ENCODE measurements at places on chromosomes 11 and 22.

DNA sequence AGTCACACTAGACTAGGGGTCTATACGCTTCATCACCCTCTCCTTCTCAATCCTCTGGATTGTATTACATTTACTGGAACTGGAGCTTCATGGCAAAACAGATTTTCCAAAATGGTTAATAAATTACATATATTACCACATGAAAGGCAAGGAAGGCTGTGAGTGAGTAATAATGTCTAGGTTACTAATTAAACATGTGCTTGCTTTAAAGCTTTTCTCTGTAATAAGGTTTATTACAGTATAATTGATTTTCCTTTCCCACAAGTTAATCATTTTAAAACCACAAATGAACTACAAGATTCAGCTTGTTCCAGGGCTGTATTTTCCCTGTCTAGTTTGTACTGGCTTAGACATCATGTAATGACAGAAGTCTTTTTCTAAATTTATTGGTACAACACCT is 25.6 kb downstream of the MMP13 start:
- no peak for DNase-seq

DNA sequence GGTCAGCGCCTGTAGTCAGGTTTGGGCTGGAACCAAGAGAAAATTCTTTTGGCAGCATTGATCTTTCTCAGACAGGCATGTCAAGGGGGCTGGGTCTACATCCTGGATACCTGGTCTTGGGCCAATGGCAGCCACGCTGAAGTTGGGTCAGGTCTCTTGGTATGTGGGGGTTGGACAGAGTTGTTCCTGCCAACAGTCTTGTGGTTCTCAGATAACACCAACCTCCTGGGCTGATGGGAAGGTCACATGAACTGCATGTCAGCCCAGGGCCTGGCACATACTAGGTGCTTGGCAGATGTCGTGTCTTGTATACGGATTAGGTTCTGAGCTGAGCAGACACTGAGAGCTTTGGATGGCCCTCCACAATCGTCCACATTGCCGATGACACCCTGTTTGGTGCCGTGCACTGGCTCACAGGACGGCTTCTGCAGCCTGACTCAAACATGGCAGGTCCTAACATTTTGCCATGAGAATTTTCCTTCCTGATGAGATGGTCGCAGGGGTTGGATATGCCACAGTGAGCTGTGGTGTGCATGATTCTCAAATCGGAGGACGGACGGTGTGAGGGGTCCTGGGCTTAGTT is 42.0 kb downstream of the FBLN1 start:
- no peak for DNase-seq

DNA sequence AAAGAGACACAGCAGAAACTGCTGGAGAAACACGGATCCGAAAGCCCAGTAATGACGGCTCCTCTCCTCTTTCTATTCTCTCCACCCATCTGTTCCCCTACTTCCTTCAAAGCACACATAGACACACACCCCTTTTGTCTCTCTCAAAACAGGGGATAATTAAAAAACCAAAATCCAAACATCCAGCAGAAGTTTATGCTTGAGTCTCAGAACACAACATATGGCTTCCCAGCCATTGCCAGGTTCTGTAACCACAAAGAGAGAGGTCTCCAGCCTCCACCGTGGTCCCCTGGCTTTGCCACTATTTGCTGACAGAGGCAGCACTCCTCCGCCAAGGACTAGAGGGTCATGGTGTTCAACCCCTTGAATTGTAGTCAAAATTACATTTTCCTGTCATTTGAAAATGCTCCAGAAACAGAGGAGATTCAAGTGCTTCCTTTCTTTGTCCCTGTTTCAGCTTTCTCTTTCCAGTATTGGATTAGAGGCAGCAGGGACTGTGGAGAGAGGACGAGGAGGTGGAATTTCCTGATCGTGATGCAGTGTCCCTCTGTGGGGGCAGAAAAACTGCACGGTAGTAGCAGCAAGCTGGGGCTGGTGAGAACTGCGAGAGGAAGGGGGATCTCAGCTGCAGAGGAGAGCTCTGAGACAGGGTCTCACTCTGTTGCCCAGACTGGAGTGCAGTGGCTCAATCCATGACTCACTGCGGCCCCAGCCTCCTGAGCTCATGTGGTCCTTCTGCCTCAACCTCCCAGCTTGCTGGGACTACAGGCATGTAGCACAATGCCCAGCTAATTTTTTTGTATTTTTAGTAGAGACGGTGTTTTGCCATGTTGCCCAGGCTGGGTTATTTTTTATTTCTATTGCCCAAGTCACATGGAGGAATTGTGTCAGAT is 60.3 kb downstream of the UBASH3B start:
- DNase-seq: no peak

DNA sequence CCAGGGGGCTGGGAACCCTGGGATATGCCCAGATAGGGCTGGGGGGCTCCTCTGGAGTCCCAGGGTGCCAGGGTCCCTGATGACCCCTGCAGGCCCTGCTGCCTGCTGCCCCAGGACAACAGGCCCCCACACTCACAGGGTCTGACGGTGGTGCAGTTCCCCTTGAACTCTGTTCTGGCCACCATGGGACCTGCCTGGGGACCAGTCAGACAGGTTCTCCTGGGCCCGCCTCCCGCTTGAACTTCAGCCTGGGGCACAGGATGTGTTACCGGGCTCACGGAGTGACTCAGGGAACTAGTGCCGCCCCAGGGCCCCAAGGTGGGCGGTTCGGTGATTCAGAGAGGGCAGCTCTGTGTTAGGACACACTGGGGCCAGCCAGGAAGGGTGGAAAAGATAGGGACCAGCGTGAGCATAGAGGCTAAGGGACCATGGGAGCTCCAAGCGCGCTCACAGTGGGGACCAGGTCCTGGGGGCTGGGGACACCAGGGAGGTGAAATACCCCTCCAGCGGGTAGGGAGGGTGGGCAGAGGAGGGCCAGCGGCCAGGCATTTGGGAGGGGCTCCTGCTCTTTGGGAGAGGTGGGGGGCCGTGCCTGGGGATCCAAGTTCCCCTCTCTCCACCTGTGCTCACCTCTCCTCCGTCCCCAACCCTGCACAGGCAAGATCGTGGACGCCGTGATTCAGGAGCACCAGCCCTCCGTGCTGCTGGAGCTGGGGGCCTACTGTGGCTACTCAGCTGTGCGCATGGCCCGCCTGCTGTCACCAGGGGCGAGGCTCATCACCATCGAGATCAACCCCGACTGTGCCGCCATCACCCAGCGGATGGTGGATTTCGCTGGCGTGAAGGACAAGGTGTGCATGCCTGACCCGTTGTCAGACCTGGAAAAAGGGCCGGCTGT is 21.5 kb upstream of the TXNRD2 start:
- peak; percentile 35 for DNase-seq

DNA sequence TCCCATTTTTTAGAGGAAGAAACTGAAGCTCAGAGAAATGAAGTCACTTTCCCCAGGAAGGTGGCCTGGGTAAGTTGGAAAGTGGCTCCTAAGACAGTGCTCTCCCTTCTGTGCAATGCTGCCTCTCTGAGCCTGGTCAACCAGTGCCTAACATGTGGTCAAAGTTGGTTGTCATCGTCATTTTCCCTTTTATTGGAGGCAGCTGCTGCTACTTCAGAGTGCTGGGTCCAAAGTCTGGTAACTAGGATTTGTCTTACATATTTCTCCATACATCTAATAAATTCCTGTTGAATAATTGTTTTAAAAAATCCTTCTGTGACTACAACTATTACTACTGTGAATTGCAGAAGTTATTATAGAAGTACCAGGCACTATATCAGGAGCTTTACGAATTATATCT is 48.1 kb downstream of the TECTA start:
- DNase-seq: no peak

DNA sequence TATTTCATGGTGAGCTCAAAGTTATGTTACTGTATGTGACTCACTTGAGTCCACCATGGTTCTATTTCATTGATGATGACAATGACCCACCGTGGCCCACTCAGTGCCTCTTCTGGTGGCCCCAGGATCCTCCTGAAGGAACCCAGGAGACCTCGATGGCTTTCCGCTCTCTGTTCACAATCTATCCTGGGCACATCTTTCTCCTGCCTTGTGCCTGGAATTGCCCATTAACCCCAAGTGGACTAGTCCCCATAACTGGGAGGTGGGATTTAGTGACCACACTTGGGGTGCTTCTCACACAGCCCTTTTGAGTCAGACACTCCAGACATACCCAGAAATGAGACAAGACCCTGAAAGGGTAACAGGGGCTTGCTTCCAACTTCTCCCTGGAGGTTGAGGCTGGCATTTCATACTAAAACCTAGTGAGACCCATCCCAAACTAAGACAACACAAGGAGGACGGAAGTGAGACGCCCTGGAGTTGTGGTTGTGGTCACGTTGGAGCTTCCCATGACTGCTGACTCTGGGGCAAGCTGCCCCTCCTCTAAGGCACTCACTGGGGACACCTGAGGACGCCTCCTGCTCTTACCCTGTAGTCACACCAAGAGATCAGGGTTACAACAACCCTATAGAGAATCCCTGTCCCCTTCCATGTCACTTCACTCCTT is 22.1 kb downstream of the IGLL5 start:
- no peak for DNase-seq

DNA sequence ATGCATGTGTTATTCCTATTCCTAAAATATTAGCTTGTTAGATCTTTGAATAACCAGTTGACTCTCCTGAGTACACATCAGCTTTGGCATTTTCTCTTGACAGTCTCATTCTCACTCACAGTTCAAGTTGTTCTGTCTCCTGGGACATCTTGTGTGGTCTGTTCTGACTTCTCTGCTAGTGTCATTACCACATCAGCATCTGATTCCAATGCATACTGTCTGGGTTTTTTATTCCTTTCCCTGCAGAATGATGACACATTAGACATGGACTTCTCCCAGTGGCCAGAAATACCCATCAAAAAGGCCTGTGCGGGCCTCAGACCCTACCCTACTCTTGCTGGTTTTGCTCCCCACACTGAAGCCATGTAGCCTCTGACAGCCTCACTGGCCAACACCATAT is 2.7 kb downstream of the ZNF74 start:
- DNase-seq: no peak

DNA sequence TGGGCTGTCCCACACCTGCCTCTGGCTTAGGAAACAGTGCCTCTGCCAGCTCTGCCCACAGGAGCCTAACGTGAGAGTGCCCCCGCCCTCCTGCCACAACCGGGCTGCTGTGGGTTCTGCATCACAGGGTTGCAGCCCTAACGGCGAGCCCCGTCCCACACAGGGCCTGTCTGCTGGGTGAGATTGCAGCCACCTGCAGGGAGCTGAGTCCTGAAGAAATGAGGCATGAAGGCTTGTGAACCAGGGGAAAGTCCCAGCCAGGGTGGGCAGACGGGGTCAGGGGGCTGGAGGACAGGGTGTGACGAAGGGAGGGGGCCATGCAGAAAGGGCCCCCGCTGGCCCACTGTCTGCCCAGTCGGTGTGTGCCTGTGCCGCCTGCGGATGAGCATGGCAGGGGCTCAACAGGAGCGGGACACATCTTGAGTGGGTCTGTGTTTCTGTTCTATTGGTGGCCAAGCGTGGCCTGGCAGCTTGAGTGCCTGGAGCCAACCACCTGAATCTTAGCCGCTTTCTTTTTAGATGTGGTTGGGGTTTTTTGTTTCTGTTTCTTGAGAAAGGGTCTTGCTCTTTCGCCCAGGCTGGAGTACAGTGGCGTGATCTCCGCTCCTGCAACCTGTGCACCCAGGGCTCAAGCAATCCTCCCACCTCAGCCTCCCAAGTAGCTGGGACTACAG is 38.9 kb downstream of the CTTN start:
- DNase-seq: no peak

DNA sequence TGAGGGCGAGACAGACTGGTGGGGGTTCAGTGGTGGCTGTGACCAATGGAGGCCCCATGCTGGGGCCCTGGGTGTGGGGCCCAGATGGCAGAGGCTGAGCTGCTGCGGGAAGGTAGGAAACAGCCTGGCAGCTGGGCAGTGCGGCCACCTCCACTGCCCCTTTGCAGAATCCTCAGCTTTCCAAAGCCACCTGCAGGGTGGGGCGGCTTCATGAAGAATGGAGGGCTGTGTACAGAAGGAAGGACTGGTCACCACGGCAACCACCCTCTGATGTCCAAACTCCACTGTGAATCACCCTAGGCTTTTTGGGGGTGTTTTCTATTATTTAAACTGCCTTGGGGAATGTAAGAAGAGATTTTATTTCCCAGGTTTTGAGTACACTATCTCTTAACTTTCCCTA is 166.3 kb upstream of the NAV2 start:
- no peak for DNase-seq

DNA sequence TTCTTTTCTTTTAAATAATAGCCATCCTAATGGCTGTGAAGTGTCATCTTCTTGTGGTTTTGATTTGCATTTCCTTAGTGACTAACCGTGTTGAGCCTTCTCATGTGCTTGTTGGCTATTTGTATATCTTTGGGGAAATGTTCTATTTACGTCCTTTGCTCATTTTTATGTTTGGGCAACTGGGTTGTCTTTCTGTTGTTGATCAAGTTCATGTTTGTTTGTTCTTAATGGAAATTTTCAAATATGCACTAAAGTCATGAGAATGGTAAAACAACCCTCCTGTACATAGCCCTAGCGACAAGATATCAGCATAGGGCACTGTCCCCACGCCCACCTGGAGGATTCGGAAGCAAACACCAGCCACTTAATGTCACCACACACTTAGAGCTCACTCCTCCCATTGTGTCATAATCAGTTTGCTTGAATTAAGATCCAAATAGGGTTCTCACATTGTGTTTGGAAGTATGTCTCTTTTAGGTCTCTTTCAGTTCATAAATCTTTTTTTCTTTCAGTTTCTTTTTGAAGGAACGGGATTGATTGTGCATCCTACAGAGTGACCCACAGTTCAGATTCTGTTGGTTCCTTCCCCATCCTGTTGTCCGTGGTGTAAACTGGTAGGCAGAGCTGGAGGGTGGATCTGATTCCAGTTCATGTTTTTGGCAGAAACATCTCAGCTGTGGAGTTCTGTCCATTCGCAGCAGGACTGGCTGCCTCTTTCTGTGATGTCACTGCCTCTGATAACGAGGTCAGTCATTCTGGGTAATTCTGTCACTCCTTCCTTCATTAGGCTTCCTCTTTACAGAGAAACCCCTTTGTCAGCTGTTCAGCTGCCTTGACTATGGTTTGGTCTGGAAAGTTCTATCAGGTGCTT is 26.4 kb upstream of the ADORA2A start:
- peak; percentile 25 for DNase-seq

DNA sequence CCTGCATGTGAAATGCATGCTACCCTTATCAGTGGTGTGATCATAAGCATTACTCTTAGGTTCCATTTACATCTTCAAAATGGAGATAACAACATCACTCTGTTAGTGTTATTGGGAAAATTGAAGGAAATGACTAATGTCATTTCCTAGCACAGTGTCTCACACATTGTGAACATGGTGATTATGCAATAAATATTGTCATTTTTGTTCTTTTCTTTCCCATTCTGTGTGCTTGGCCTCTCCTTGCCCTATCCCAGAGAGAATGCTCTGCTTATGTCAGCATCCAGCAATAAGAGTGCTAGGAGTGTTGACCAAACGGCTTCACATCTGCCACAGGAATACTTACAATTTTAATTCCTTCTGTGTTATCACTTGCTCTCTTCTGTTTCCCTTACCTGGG is 1024.1 kb upstream of the CCDC90B start:
- no peak for DNase-seq

Data from NCI-H2029 (cell line).